Fibroblast of skin of left biceps (primary cell): ENCODE measurements at places on chromosomes 4 and X.

DNA sequence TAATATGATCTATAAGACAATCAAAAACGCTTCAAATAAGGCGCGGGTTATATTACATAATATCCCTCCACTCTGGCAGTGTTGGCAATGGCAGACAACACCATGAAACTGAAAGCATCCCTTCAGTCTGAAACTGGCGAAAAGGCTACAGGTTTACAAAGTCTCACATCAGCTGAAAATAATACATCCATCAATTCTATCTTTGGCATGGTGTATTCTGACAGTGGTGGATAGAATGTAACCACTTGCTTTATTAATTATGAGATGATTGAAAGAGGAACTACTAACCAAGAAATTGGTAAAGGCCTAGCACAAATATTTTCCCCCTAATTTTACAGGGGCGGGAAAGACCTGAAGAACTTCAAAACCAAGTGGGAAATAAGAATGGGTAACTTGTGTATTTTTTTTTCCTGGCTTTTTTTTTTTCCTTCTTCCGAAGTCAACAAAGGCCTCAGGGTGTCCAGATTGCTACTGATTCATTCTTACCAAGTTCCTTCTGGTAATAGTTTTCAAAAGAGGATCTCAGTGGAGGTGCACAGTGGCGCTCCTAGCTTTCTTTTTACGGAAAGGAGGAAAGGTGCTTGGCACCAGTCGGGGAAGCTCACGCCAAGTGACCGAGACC is 728 bp downstream of the UBA6 start:
- no peak for DNase-seq

- DNase-seq = no peak
Measured at GRCh38 chr4:2741626-2742025, 14.5 kb downstream of the TNIP2 start.

DNA sequence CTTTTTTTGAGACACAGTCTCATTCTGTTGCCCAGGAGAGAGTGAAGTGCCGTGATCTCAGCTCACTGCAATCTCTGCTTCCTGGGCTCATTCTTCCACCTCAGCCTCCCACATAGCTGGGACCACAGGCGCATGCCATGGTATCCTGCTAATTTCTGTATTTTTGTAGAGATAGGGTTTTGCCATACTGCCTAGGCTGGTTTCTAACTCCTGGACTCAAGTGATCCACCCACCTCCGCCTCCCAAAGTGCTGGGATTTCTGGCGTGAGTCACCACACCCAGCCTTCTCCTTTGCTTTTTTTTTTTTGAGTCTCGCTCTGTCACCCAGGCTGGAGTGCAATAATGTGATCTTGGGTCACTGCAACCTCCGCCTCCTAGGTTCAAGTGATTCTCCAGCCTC is 94.1 kb downstream of the PDS5A start:
- DNase-seq = no peak

DNA sequence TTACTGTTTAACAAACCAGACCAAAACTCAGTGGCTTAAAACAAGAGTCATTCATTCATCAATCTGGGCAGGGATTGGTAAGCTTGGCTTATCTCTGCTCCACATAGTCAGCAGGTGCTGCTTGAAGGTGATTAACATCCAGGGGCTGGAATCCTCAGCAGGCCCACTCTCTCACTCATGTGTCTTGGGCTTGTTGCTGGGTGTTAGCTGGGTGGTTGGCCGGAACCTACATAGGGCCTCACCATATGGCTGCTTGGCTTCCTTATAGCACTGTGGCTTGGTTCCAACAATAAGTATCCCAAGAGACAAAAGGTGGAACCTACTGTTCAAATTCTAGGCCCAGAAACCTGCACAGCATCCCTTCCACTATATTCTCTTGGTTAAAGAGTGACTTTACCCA is 125.0 kb downstream of the RASGEF1B start:
- DNase-seq = no peak

DNA sequence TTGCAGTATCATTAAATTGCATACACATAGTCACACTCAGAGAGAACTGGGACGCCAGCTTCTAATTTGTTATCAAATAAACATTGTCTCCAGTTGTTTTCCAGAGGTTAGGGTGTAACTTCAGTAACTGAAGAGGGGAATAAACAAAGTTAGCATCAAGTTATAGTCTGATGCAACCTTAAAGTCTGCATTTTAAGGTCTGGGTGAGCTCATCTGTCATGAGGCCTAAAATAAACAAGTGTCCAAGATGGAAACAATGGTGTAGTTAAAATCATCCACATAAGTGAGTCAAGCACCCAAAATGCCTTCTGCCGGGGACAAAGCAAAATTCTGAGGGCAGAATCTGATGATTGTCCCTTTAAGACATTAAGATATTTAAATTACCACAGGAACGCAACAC is 70.3 kb upstream of the EMCN start:
- DNase-seq = no peak

DNA sequence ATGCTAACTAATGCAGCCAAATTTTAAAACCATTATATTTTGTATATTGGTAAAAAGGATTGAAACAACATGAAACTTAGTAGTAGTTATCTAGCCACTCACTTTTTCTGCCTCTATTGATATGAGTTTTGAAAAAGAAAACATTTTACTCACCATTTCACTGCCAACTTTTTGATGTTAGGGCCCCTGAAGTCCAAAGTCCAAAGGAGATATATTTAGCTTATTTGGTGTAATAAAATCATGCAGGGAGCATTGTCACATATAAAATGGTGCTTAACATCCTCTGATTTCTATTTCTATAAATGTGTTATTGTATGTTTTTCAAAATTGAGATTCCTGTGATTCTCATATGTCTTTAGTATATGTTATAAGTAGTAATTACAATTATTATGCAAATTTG is 24.5 kb upstream of the CXCL3 start:
- no peak for DNase-seq

GRCh38 chr4:110622841-110623717 is at the start of gene PITX2:
TSS of gene PITX2 (minus strand) at chr4:110623077. CDS start at chr4:110622460, 617 bp downstream.
- DNase-seq = peak; percentile 93

- DNase-seq = no peak
Measured at GRCh38 chr4:72305080-72305479, 263.9 kb downstream of the ADAMTS3 start.

- DNase-seq = peak; percentile 73
Measured at GRCh38 chr4:1309261-1310010, 19.7 kb downstream of the MAEA start.

DNA sequence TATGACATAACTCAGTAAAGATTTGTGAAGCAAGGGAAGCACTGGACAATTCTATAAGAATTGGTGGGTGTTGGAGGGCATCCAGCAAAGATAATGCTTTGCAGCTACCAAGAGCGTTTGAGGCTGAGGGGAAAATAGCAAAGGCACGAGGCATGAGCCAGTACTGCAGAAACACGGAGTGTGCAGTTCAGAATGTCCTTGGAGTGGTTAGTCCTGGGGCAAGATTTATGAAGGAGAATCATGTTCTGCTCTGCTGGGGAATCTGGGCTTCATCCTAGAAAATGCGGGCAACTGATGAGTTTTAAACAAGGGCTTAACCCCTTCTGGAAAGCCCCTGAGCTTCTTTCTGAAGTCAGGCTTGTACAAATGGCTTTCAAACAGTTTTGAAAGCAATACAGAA is 452.5 kb downstream of the IL15 start:
- no peak for DNase-seq

DNA sequence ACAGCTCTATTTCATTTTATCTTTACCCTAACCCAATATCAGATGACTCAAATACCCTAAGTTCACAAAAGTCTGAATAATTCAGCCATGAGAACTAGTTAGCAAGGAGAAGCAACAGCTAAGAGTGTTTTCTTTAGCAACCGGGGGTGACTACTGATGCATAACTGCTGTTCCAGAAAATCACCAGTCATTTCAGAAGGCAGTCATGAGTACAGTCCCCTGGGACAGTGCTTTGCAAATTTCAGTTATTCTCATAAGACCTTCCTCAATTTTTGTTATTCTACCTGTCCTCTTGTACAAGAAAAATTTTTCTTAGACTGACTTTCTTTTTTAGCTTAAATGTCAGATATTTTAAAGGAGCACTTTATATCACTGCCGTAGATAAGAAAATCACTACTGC is 16.4 kb downstream of the BANK1 start:
- no peak for DNase-seq
